ENCODE measurements at places on chromosomes 6 and 20. TPM values are rescaled to one million over a fixed set of nuclear protein-coding genes. Genes with fewer than 3 reads are reported as not detected.

SLC22A16 gene
- total RNA-seq: 0.36 TPM

FRS3 gene
- 1.8 TPM for total RNA-seq

SLC26A8 gene
- under 0.01 TPM for total RNA-seq

HSPA1A gene
- total RNA-seq: 36.9 TPM

KCNK5 gene
- total RNA-seq: not detected

TRIM31 gene
- total RNA-seq: not detected

NXT1 gene
- 12.7 TPM for total RNA-seq

C6orf15 gene
- total RNA-seq: not detected

CLVS2 gene
- not detected for total RNA-seq

GRCh38 chr6:138328210-138328609 lies 49.5 kb upstream of the SMIM28 start:
- no peak for DNase-seq

DNA sequence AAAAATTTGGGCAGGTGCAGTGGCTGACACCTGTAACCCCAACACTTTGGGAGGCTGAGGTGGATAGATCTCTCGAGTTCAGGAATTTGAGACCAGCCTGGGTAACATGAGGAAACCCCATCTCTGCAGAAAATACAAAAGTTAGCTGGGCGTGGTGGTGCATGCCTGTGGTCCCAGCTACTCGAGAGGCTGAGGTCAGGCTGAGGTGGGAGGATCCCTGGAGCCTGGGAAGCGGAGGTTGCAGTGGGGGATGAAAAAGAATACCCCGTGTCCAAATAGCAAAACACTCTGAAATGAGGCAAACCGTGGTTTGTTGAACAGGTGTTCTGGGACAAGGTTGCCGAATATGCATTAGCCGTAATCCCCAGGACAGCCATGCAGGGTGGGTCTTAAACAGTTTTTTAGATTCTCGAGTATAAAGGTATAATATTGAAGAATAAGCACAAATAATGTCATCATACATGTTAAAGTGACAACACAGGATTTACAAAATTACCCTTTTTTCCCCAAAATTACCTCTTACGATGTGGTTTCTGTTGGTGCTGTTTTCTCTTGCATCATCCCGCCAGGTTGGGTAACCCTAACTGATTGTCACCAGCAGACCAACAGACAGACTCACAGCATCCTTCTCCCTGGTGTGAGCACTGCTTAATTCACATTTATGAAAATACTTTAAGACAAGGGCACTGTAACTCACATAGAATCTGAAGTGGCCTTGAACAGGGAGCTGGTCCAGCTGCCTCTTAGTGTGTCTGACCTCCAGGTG lies 9.1 kb downstream of the DNAJC5 start:
- DNase-seq: peak; percentile 3

DNA sequence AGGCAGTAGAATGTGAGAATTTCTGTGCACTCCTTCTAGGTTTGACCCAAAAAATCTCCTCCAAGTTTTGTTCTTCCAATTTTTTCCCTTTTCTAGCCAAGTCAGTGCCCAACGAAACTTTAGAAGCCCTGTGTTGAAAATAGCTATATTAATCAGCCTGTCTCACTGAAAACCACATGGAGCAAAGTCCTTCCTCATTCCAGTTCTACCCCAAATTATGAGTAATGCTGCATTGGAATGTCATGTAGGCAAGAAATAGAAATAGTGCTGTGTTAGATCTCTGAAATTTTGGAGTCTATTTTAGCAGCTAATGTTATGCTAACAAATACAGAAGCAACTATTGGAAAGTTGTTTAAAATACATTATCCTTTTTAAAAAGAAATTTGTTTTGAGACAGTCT lies 725.5 kb downstream of the TBC1D32 start:
- DNase-seq: no peak

GRCh38 chr20:38184101-38184500 lies 19.0 kb upstream of the TGM2 start:
- no peak for DNase-seq

- DNase-seq: no peak
These were observed 75.8 kb downstream of the PLCB4 start for GRCh38 chr20:9144643-9145042.

DNA sequence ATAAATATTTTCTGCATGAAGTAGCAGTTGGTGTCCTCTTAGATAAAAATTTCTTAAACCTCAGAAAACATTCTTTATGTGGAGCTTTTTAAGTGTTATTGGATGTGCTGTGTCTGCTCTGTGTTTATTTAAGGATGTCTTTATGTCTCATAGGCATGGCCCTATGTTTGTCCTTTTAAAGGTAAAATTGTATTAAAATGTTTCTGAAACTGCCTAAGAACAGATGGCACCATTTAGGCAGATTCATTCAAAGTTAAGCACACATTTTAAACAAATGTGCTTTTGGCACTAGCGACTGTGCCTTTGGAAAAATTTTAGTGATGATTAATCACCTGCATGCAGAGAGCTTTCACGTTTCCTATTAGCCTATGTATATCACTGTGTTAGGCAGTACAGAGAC lies 125.2 kb downstream of the KIF6 start:
- DNase-seq: no peak

- DNase-seq: no peak
These were observed 14.1 kb upstream of the TFAP2D start for GRCh38 chr6:50699051-50699775.

DNA sequence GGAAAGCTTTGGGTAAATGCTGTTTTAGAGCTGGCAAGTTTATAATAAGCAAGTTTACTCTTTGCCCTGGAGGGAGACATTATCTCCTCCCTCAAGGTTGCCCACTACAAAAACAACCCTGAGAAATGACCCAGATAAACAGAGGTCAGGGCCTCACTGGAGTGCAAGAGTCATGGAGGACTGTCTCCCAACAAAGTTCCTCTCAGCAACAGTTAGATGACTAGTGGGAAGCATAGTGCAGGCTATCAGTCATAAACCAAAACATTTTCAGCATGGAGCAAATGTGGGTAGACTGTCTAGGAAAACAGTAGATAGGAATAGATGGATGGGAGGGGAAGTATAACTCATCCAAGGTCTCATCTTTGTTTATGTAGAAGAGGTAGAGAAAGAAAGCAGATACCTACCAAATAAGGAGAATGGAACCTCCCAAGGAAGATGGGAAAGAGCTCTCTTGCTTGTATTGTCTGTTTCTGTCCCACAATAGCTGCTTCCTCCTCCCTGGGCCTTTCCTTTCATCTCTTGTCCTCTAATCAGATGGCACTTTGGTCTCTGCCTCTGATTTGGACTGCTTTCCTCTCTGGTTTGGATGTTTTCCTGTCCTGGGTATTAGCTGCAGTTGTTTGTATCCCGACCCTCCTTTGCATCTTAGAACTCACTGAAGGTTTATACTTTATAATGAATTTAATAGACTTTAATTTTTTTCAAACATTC lies 95.4 kb downstream of the WASF1 start:
- no peak for DNase-seq

DNA sequence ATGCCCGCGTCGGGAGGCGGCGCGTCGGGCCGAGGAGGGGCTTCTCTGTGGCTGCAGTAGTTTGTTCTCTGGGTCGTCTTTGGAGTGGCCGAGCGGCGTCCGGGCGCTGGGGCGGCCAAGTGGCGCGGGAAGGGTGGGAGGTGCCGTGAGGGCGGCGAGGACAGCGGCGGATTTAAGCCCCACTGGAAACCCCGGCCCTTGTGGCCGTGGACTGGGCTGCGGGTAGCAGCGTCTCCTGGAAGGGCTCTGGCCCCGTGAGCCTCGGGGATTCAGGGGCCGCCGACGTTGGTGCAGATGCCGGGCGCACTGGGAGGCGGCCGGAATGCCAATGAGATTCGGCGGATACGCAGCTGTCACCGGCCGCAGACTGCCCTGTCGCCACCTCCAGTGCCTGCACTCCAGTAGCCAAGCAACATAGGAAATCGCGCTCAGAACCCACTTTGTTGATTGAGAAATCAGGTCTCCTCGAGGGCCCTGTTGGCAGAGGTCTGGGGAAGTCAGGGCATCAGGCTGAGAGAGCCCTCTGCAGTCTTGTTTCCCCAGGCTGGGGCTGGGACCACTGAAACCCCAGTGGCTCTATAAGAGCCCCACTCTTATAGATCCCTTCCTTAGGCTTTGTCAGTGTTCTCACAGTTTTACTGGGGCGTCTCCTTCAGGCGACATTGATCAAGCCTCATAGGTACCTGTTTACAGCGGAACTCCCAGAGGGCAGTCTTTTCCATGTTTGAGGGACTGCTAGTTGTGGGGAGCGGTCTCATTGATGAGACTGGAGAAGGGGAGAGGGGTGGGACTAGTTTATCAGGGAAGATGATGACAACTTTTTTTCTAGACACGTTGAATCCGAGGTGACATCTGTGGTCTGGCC lies 642 bp downstream of the GZF1 start:
- peak; percentile 87 for DNase-seq

DNA sequence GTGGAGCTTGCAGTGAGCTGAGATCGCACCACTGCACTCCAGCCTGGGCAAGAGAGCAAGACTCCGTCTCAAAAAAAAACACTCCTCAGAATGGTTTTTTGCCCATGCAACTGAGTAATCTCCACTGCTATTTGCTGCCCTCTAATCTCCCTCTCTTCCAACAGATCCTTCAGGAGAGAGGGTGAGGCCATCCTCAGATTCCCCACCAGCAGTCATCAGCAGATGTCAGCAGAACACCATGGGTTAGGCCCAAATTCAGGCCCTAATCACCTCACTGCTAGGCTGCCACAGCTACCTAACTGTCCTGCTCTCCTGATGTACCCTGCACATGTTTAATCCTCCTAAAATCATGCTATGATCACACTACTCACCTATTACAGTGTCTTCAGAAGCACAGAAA lies 63.2 kb upstream of the BEND6 start:
- DNase-seq: no peak

DNA sequence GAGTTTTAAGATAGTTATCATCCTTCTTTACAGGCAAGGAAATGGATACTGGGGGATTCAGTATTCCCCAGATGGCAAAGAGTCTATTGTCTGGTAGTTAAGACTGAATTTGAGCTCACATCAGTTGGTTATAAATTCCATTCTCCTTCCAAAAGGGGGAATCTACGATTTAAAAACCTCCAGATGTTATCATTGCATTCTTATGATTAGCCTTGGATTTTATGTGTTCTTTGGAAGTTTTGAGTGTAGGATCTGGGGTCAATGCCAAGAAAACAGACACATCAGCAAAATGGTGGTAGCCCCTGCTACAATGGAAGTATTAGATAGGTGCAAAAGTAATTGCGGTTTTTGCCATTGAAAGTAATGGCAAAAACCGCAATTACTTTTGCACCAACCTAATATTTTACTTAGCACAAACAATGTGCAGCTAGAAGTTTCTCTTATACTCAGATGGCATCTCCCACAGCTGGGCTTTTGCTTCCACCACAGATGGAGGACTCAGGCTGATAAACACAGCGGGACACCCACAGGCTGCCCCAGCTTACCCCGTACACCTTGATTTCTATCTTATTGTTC lies 168.2 kb upstream of the RIN2 start:
- DNase-seq: no peak

Measured in osteoblast (primary cell).